ENCODE measurements at places on chromosomes 4 and X.

DNA sequence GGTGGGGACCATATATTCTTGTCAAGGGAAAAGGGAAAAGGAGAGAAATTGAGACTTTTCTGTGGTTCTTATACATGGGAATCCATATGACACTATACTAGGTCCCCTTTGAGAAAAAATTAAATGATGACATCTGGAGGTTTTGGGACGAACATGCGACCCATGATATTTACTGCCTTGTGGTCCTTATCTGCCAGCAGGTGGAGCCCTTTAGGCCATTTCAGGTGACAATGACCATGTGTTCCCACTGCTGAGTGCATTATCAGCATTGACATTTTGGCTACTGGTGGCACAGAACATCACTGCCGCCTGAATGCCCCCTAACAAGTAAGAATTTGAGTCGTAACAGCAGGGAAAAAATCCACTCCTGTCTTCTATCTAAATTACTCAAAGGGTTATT lies 843.4 kb downstream of the FSTL5 start:
- no peak for DNase-seq

GRCh38 chr4:26217961-26218676 lies 102.7 kb upstream of the RBPJ start:
- DNase-seq, result peak; percentile 28

- no peak for DNase-seq
Observed at GRCh38 chr4:21858971-21859370, 89.6 kb downstream of the KCNIP4 start.

- no peak for DNase-seq
Observed at GRCh38 chr4:111070390-111070789, 447.5 kb upstream of the PITX2 start.

DNA sequence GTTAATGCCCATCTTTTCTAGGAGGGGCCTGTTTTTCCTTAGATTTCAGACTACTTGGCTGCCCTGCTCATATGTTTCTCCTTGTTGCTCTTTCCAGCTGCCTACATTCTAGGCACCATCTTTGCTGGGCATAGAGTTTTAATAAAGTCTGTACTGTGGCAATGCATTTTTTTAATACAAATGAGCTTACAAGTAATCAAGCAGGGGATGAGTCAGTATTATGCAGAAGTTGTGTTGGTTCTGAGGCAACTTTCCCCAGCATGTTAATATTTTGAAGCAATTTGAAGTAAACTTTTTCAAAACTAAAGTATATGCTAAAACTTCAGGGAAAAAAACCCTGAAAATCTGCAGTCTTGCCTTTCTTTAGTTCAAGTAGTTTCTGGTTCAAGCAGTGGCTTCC lies 372.0 kb upstream of the GATB start:
- no peak for DNase-seq

GRCh38 chr4:80036306-80036705 lies 36.7 kb downstream of the ANTXR2 start:
- no peak for DNase-seq

DNA sequence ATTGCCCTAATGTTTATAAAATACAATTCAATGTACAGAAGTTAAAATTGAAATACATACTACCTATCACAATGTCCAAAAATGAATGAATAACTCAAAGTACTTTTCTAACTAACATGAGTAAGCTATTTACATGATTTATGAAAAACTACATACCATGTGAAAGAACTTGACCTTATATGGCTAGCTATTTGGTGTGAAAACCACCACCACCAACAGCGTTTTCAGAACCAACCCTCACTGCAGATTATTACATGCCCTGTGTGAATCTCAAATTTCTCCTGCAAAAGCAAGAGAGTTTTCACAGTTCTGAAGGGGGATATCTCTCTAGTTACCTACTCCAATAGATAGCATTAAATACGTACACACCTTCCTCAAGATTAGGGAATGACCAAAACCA lies 198.5 kb downstream of the SPATA18 start:
- DNase-seq, result no peak

GRCh38 chr4:29708473-29708872 lies 1011.7 kb upstream of the PCDH7 start:
- no peak for DNase-seq

- DNase-seq, result no peak
Observed at GRCh38 chr4:174401471-174402130, 117.9 kb downstream of the CEP44 start.

- peak; percentile 75 for DNase-seq
Observed at GRCh38 chr4:71186566-71187403, 152.0 kb upstream of the SLC4A4 start.

DNA sequence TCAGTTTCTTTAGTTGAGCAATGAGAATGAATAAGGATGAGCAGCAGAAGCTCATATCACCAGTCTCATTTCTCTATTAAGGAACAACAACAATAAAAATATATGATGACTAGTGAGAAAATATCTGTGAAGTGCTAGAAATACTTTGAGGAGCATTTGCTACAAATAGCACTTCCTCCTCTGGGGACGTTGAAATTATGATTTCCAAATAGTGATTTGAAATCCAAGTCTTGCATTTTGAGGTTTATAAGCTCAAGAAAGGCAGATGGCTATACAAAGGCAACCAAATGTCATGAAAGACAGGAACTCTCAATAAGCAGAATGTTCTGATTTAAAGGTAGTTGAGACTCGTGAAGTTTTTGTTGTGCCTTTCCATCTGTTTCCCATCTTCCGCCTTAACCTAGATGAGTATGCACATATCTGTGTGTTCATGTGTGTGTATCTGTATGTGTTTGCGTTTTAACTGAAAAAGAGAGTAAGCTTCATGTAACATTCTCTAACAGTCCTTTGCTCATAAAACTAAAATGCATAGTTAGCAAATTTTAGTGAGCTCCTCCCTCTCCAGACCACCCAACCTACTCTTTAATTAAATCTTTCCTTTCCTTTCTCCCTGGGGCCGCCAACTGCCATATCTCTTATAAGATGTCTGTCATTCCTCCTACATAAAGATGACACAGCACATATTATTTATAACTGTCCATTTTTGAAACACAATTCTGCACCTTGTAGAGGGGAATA lies 222.6 kb upstream of the RASGEF1B start:
- DNase-seq, result no peak

DNA sequence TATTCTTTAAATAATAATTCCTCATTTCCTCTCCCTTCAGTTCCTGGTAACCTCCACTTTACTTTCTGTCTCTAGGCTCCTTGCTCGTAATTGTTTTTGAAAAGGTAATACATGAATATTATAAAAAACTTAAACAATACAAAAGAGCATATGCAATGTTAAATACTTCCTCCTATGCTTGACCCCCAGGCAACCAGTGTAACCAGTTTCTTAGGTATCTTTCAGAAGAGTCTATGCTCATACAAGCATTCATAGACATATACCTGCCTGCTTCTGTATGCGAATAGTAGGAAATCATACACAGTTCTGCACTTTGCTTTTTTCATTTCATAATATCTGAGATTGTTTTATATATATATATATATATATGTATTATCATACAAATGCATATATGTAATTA lies 2.6 kb upstream of the MID2 start:
- DNase-seq, result no peak

- no peak for DNase-seq
Observed at GRCh38 chr4:83920375-83920774, 384.5 kb downstream of the GPAT3 start.

- no peak for DNase-seq
Observed at GRCh38 chrX:27968352-27968751, 12.9 kb downstream of the DCAF8L1 start.

GRCh38 chrX:9688833-9689232 lies 76.8 kb downstream of the GPR143 start:
- no peak for DNase-seq

DNA sequence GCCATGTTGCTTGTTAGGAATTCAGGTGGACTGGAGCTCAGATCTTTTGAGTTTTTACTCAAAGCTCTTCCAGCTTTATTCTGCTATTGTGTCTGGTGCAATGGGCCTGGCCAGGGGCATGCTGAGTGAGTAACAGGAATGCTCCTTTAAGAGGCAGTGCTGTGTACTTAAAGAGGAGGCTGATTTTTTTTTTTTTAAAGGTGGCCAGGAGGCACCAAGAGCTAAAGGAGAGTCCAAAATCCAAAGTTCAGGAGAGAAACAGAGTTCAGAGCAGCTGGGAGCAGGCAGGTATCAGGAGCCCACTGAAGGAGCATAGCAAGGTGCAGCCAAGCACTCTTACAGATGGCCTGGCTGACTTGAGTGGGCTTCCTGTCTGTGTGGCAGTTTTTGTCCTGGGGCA lies 178.7 kb downstream of the FMR1NB start:
- no peak for DNase-seq

- DNase-seq, result no peak
Observed at GRCh38 chr4:95268819-95269565, 279.8 kb downstream of the UNC5C start.

DNA sequence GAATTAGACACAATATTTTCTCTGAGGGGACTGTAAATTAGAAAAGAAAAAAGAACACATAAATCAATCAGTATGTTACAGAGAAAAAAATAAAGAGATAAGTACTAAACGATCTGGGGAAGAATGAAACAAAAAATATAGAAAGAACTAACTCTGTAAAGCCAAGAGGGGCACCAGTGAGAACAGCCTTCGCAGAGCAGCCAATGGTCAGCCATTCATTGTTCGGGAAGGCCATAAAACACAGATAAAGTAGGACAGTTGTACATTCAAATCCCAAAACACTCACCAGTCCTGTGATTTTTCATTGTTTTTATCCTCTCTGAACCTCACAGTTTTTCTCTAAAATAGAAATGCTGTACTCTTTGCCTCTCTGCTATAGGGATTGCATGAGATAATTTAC lies 127.9 kb downstream of the NEK1 start:
- DNase-seq, result no peak

DNA sequence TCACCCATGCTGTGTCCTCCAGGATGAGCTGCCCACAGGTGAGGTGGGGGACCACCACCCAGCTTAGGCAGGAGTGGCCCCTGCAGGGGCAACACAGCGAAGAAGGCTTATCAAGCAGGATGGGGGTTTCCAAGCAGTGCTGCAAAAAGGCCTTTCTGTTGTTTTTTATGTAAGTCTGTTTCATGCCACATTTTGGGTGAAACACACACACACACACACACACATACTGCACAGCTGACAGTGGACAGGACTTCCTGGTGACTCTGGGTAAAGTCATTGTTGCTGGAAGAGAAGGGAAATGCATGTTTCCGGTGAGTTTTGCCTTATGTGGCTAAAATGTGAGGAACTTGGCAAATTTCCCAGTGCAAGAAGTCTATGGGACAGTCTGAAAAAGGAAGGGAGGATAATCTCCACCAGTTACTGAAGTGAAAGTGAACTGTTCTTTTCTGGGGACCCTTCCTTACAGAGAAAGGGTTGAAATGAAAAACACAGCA lies 119.2 kb downstream of the IRF2 start:
- DNase-seq, result no peak

- DNase-seq, result no peak
Observed at GRCh38 chr4:1872870-1873269, 1.7 kb downstream of the NSD2 start.

DNA sequence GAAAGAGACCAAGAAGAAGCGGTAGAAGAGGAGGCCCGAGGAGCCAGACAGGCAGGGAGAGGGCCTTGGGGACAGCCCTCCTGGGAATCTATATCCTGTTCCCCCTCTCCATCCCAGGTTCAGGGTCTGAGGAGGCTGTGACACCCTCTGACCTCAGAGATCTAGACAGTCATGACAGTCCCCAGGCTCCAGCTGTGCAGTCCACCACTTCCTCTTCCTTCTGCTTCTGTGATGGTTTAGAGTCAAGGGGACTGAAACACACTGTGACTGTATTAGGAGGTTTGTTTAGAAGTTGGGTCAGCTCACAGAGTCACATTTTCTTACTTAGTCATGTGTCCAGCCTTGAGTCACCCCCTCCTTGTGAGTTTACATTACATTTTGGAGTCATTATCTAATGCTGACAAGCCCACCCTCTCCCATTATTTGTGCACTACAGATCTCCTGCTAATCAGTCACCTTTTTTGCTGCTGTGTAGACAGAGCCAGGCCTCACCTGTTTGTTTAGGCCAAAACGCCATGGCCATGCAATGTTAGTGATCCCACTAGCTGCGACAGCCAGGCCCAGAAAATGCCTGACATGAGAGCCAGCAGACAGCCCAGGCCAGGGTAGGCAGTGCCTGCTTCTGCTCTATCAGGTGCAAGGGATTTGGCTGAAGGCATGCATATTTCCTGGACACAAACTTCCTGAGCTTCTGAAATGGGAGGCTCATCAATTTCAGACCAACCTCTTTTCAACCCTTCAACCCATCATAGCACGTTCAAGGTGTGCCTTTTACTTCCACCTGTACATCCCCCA lies 26.0 kb downstream of the MANBA start:
- no peak for DNase-seq

- no peak for DNase-seq
Observed at GRCh38 chr4:178752954-178753525, 1310.8 kb upstream of the AGA start.

- DNase-seq, result no peak
Observed at GRCh38 chr4:2798399-2799223, 5.7 kb downstream of the SH3BP2 start.

DNA sequence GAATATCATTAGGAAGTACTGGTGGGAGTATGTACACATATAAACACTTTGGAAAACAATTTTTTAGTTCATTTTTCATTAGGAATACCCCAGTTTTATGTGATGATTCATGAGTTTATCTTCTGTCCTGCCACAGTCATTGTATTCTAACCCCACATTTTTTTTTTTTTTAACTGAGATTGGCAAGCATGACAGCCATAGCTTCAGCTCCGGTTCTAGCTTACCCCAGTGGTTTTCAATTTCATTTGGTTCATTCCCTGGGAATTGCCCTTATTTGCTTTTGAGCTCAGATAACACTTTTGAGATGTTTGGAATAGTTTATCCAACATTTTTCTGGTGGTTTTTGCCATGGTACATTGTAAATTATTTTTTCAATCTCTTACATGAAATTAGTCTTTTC lies 21.0 kb upstream of the FMR1 start:
- no peak for DNase-seq

Measured in frontal cortex (tissue), 4 donors.